Stimulated activated CD8-positive, alpha-beta memory T cell treated with anti-CD3 and anti-CD28 coated beads, Interleukin-2, amount 100 ng/mL, for 48 hours (primary cell): ENCODE measurements at places on chromosomes 7 and 10.

DNA sequence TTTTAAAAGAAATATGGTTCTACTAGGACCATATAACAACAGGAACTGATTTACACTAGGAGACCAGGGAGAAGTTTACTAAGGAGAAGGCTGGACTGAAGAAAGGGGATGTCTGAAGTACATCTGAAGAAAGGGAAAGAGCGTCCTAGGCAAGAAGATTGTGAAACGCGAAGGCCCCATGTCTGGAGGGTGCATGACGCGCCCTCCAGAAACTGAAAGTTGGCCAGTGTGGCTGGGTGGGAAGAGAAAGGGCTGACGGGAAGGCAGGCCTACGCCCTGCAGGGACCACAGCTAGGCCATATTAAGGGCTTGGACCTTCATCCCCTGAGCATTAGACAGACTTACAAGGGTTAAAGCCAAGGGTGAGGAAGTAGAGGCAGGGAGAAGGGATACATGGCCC, 158.0 kb downstream of the TRIL start:
- no peak for DNase-seq

DNA sequence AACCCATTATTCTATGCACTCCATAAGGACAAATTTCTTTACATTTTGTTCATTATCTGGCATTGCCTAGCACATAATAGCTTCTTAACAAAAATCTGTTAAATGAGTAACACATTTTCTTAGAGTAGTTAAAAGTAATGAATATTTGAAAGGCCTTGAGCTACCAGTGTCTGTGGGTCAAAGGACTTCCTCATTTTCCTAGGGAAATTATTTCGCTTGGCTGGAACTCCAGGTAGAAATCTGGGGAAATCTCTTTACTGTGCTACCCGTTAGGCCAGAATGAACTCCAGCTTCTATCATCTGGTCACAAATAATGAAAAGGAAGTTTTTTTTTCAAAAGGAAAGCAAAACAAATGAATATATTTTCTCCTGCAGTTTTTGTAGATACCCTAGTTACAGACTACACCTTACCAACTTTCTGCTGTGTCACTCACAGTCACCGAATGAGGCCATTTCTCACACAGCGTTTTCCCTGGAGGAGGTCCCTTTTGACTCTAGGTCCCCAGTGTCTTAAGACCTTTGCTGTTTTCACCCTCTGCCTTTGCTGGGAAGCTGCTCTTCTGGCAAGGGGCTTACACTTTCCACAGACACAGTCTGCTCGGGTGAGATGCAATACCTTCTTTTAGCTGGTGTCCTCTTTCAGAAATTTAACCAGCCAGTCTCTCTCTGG, 1.6 kb downstream of the SAMD9L start:
- no peak for DNase-seq

GRCh38 chr7:114720725-114721124, 201.2 kb upstream of the MDFIC start:
- no peak for DNase-seq

- no peak for DNase-seq
Observed at GRCh38 chr7:157426463-157427301, 89.9 kb downstream of the DNAJB6 start.

DNA sequence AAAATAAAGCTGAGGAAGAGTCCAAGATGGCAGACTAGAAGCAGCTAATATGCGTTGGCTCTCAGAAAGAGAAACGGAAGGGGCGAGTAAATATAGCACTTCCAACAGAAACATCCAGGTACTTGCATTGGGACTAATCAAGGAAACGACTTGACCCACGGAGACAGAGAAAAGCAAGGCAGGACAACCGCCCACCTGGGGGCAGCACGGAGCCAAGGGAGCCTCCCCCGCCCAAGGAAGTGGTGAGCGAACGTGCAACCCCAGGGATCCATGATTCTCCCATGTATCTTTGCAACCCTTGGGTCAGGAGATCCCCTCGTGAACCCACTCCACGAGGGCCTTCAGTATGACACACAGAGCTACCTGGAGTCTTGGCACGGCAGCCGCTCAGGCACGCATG, 45.4 kb upstream of the GRM3 start:
- DNase-seq, result no peak

GRCh38 chr10:93293999-93294398, 188.1 kb downstream of the MYOF start:
- no peak for DNase-seq

- no peak for DNase-seq
Observed at GRCh38 chr7:12111422-12112405, 99.4 kb upstream of the TMEM106B start.
